Activated CD4-positive, alpha-beta T cell treated with anti-CD3 and anti-CD28 coated beads, Interleukin-2, amount 50 U/mL, for 4 hours (primary cell): ENCODE measurements at places on chromosomes 13 and 19.

GRCh38 chr13:97621631-97622030, 187.7 kb downstream of the RAP2A start:
- no peak for DNase-seq

DNA sequence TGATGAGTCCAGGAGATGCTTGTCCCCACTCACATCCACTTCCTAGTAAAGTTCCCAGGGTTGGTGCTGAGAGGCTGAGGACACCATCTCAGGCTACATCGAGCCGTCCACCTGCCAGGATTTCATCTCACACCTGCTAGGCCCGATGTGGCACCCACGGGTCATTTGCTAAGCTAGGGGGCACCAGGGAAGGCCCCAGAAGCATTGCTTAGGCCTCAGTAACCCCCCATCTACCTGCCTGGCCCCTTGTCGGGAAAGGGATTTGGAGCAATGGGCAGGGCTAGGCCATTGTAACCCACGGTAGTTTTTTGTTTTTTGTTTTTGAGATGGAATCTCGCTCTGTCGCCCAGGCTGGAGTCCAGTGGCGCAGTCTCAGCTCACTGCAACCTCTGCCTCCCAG, 51.8 kb downstream of the F2RL3 start:
- no peak for DNase-seq

DNA sequence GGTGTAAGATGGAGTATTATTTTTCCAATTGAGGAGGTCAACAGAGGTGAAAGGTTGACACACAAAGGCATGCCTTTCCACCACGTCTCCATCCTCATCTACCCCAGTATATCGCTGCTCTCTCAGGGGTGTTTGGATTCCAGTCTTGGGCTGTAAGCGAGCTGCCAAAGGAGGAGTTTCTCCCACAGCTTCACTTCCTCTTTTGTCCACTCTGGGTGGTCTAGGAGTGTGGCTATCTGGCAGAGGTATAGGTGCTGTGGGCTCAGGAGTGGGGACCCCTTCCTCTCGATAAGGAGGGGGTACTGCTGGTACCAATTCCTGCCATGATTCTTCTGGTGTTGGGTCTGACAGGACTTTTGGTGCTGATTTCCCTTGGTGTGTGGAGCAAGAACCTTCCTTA, 39.4 kb downstream of the ZNF846 start:
- no peak for DNase-seq

DNA sequence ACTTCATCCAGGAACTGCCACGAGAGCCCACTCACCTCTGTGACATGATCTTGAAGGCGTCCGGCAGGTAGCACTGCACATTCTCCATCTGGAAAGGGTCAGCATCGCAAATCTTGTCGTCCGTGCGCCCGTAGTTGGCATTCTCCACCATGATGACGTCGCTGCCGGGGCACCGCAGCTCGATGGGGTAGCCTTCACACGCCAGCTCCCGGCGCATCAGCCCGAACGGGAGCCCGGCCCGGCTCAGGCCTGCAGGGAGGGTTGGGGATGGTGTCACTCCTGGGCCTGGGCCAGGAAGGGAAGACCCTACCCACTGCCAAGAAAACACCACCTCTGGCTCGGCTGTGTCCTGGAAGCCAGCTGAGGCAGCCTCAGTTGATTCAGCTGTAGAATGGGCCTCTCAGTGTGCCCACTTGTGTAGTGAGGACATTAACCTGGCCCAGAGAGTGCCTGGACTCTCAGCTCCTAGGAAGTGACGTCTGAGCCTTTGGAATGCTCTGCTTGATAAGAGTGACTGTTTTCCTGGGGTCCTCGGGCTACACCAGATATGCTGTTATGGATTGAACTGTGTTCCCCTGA, 28.4 kb downstream of the ADGRL1 start:
- DNase-seq, result no peak

- DNase-seq, result no peak
Measured at GRCh38 chr19:19126102-19126501, 12.2 kb downstream of the TMEM161A start.
